Right lobe of liver (tissue), 6 donors: ENCODE measurements at places on chromosomes 5 and 9. TPM values are rescaled to one million over a fixed set of nuclear protein-coding genes. Genes with fewer than 3 reads are reported as not detected.

Gene OMD
- total RNA-seq: not detected

Gene FOXI1
- not detected for total RNA-seq

Gene RABGAP1
- 11.9 TPM for total RNA-seq

Gene FCN2
- total RNA-seq: 55.7 TPM

Gene MAP1B
- 3.1 TPM for total RNA-seq

Gene MLANA
- not detected for total RNA-seq

Gene PCDHAC2
- total RNA-seq: 1.6 TPM

Gene LMAN2
- total RNA-seq: 165 TPM

Gene NXNL2
- total RNA-seq: not detected

Gene GABRA6
- total RNA-seq: not detected

Gene FSTL4
- 0.80 TPM for total RNA-seq

Gene GARIN3
- total RNA-seq: not detected

Gene ARHGEF39
- total RNA-seq: 0.42 TPM

DNA sequence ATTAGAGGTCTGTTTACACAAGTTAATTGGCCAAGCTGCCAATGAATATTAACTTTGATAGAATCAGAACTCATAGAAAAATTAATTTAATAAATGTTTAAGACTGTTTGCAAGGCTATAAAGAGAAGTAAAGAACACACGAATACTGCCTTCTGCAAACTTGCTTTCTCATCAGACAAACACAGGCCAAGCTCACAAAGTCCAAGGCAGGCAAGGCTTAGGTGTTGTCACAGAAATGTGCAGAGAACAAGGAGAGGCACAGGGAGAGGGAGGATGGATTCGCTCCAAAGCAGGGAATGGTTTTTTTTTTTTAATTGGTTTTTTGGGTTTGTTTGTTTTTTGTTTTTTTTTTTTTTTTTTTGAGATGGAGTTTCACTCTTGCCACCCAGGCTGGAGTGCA, 43.4 kb downstream of the RETREG1 start:
- DNase-seq: peak; percentile 73

GRCh38 chr5:146731909-146732659, 146.5 kb downstream of the PPP2R2B start:
- no peak for DNase-seq

DNA sequence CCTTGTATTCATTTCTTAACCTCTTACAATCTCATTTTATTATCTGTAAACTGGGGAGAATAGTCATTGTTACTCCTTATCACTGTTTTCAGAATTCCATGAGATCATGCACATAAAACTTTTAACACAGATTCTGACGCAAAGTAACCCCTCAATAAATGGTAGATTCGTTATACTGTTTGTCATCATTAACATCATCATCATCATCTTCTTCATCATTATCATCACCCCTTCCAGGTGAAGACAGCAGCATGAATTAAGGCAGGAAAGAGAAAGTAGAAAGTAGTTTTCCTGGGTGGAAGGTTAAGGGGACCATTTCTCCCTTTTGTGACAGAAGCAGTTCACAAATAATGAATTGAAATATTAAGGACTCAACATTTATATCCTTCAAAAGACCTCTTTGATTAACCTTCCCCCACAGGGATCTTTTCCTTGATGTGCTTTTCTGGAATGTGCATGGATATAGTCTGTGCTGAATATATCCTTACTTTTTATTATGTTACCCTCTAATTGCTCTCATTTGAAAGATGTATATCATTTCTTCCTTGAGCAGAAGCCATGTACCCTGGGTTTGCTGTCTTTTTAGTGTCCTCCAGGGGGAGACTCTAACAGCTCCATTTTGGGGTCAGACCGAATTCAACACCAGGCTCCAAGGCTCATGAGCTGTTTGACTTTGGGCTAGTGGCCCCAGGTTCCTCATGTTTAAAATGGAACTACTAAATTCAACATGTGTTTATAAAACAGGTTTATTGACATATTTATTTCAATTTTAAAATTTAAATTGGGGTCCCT, 1029.9 kb upstream of the WWC1 start:
- DNase-seq: no peak

DNA sequence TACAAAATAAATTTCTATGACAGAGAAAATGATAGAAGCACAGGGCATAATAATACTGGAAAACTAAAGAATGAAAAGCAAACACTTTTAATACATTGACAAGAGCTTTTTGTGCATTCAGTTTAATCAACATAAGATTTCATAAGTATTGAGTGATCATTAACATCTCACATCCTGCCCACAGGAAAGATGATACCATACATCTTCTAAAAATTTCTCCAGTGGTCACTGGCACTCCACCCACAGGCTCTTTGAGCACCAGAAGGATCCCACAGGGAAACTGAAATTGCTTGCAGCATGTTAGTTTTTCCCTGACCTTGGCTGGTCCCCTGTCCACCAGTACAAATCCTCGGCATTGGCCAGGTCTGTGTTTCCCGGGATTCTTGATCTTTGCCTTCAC, 186.0 kb downstream of the CEMIP2 start:
- DNase-seq: no peak

DNA sequence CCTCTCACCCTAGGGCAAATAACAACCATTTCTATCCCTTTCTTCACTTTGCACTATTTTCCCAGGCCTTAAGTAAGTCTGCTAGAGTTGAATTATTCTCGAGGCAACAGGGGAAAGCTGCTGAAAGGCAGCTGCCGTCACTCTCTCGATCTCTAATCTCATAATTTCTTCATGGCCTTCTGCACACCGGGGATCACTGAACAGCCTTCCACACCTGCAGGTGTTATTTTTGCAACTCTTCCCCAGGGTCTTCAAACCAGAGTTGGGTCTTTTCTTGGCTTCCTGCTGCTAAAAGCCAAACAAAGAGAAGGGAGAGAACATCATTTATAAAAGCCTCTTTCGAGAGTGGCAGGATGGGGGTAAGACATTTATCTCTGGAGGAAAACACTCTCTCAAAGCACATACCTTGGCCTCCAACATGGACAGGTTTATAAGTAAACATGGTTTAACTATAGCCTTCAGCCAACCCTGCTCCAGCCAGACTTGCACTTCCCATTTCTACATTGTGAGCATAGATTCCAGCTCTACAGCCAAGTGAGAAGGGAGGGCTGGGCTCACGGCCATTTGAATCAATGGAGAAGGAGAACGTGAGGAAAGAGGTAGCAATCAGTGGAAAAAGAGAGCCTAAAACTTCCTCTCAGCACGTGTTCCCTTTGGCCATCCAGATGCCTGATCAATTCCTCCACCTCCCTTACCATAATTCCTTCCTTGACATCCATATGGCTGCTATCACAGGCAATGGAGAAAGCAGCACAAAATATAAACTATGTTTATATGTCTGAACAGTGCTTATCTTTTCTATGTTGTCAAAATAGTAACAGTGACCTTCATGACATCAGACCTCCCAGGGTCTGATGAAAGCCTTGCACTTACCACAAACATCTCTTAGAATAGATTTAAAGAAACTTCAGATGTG, 464.9 kb downstream of the TLE1 start:
- DNase-seq: no peak

DNA sequence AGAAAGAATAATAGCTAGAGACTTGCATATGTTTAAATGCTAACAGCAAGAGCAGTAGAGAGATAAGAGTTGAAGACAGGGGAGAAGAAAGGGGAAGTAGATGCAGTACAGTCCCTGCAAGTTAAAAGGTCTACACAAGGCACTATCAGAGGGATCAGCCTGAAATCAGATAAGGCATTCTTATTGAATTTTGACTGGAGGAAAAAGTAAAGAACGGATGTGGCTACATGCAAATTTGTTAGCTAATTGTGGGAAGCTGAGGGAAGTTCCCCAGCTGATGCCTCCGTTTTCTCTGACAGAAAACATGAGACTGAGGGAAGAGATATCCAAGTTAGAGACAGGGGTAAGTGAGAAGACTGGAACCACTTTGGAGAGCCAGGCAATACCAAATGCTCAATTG, 12.9 kb upstream of the RHOBTB3 start:
- no peak for DNase-seq

- DNase-seq: no peak
These were observed 23.2 kb downstream of the TSPAN17 start for GRCh38 chr5:176670449-176670848.

- DNase-seq: no peak
These were observed 204.8 kb downstream of the TMEM161B start for GRCh38 chr5:88063813-88064212.

DNA sequence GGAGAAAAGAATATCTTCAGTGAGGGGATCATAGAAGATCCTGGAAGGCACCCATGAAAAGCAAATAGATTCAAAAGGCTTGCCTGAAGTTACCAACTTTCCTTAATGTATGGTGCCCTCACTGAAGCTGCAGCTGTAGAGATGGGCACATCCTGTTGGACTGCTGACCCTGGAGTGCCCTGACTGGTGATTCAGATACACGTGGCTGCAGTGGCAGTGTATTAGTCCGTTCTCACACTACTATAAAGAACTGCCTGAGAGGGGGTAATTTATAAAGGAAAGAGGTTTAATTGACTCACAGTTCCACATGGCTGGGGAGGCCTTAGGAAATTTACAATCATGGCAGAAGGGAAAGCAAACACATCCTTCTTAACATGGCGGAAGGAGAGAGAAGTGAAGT, 80.3 kb downstream of the OSMR start:
- DNase-seq: no peak

- DNase-seq: no peak
These were observed 74.4 kb downstream of the SLC28A3 start for GRCh38 chr9:84266087-84266561.

DNA sequence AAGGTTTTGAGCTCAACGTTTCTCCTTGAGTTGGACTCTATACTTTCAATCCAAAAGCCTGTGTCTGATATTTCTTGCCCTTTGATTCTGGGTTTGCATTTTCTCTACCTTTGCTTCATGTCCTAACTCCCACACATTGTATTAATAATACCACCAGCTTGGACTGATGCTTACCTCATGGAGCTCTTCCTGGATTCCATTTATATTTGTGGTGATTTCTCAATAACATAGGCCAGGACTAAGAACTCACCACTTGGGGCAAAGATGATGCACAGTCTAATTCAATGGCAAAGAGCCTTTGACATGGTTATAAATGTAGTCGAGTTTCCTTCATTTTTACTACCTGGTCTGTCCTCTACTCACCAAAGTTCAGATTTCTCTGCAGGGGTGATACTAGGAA, 27.5 kb upstream of the EFNA5 start:
- DNase-seq: no peak

DNA sequence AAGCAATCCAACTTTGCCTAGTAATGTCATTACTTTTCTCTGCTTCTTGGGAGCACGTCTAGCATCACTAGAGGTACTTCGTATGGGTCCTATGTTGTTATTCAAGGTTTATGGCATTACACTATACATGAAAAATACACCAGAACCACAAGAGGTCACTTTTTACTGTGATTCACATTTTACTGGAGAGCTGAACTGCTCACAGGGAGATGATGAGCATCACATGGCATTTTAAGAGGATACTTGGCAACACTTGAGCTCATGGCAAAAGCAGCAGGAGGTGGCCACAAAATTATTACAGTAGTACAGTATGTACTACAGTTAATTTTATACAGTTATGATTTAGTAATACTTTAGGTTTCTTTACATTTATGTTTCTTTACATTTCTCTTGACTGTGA, 223.4 kb downstream of the PARP8 start:
- DNase-seq: no peak

GRCh38 chr9:14031810-14032209, 282.1 kb downstream of the NFIB start:
- DNase-seq: no peak

DNA sequence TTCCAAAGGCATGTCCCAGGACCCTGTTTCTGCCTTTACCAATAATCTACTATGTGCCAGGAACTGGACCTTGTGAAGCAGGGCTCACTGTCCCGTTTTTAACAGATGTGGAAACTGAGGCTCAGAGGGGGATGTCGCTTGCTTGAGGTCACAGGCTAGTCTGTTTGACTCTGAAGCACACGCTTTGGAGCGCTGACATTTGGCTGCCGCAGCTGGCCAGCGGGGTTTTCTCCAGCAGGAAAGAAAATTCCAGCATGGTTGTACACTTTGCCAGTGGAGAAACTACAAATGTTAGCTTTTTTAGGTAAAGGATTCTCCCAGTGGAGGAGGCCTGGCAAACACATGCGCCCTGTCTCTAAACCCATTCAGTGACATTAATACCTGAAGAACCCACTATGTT, 50.5 kb downstream of the SH3PXD2B start:
- no peak for DNase-seq

DNA sequence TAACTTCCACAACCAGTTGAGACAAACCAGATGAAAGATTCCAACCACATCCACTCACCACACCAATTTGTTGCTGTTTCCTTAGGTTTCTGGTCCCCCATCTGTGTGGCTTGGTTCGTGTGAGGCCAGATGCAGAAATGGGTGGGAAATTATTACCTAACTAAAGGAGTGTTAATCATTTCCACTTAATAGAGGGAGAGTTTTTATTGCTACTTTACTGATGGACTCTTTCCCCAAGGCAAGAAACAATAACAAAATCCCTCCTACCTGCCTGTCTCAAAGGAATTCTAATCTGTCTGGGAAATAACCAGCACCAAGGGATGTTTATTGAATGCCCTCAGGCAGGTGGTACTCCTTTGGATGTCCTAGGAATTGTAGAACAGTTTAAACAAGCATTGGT, 76.3 kb downstream of the TMEM167A start:
- DNase-seq: no peak

GRCh38 chr5:85651731-85652130, 966.0 kb upstream of the COX7C start:
- no peak for DNase-seq
